ENCODE measurements at places on chromosomes 11 and 22.

DNA sequence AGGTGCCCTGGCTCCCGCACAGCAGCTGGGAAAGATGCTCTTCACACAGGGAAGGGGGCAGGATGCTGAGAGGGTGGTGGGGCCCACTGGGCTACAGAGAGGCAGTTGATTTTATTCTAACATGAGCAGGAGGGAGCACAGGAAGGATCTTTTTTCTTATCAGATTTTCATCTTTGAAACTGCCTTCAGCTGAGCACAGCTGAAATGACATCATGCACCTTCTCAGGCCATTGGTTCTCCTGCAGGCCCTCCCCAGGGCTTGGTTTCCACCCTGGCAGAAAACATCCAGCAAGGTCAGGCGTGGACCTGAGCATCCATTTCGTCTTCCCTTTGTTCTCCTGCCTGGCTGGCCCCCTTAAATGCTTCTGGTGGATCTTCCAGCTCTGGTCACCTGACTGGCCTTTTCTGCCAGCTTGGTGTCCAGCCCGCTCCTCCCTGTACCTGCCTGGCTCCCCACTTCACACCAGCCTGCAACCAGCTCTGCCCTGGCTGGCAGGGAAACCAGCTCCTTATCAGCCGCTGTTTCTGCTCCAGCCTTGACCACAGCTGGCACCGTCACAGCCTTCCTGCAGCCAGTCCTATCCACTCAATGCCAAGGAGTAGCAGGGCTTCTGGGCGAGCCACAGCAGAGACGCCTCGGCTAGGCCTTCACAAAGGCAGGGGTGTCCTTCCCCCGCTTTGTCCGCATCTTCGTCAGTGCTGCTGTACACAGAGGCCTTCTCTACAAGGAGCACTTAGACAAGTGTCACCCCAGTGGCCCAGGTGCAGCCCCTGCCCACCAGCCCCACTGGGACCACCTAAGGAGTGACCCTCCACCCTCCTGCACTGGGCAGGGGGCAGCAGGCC lies 36.5 kb downstream of the TOM1 start:
- DNase-seq, result no peak

GRCh38 chr11:21625982-21626381 lies 566.9 kb upstream of the ANO5 start:
- no peak for DNase-seq

GRCh38 chr11:66011239-66011784 lies 496 bp upstream of the CST6 start:
- no peak for DNase-seq

DNA sequence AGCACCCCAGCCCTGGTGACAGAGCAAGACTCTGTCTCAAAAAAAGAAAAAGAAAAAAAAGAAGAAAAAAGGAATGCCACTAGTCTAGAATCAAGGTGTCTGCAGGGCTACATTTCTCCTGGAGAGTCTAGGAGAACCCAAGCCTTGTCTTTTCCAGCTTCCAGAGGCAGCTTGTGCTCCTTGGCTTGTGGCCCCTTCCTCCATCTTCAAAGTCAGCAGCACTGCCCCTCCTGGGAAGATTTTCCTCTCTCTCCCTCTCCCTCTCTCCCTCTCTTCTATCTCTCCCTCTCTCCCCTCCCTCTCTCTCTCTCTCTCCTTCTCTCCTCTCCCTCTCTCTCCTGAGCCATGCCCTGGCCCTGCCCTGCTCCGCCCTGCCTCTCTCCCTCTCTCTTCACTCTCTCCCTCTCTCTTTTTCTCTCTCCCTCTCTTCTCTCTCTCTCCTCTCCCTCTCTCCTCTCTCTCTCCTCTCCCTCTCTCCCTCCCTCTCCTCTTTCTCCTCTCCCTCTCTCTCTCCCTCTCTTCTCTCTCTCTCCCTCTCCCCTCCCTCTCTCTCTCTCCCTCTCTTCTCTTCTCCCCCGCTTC lies 97.7 kb upstream of the FGF3 start:
- no peak for DNase-seq

DNA sequence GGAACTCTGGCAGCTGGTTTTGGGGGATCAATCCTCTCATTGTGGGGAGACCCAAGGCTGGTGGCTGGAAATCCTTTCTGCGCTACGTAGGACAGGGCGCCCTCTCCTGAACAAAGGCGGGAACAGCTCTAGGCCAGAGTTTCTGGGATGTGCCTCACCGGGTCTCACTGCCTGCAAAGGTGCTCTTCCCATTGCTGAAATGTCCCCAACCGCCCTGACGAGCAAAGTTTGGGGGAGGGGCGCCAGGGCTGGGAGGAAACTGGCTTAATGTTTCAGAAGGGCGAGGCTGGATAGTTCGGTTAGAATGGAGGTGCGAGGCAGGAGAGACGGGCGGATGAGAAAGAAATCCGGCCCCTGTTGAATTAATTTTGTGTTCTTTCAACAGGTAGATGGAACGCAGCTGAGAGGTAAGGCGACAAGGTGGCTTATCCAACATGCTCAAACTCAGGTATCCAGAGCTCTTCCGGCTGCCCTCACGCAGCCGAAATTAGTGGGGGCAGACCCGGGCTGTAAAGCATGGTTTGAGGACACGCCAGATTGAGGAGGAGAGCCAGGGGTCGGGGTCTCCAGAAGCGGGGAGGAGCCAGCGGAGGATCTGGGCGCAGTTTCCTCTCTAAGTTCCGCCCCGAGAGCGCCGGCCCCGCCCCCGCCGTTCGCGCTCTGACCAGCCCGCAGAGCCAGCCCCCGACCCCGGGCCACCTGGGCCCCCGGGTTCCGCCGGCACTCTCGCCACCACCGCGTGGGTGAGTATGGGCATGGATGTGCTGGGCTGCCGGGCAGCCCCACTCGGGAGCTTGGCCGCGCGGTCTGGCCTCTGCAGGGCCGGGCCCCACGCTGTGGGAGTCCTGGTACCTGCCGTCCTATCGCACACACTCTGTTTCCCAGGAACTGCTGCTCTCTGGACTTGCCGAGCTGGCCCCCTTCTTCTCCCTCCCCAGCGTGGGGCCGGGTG lies at the start of gene PGAP2:
TSS of gene PGAP2 (plus strand) at position 652 of the 952 bp plus-strand sequence. CDS start 2,700 bp downstream, outside the sequence.
- DNase-seq, result peak; percentile 75

DNA sequence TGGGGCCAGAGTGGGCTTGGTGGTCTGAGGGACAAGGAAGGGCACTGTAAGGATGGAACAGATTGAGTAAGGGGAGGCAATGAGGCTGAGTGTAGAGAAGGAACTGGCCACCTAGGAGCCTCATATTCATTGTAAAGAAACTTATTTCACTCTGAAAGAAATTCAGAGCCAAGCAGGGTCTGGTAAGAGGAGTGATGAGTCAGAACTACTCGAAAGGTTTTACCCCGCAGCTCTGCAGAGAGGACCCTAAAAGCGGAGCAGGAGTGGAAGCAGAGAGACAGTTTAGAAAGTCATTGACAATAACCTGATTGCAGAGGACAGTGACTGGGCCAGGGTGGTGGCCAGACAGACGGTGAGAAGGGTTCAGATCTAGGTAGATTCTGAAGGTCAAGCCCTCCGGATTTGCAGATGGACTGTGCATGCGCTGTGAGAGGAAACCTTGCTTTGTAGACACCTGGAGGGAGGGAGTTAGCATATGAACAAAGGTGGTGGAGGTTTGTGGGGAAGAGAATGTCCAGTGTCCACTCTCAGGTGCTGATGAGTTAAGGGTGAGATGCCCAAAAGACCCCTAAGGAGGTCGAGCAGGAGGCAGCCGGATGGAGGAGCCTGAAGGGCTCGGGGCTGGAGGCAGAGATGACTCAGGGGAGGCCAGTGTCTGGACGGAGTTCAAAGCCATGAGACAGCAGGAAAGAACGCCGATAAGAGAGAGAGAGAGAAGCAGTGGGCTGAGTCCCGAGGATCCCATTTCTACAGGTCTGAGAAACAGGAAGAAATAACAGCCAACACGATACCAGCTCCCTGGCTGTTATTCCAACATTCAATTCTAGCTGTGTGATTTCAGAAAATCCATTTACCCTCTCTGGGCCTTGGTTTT lies 546.0 kb downstream of the BRD1 start:
- no peak for DNase-seq
